H4 (cell line): ENCODE measurements at places on chromosomes 12 and 14. TPM values are rescaled to one million over a fixed set of nuclear protein-coding genes. Genes with fewer than 3 reads are reported as not detected.

The MYH6 gene
- not detected in 2 replicates for total RNA-seq

The RNF34 gene
- 51.1 and 54.5 TPM in 2 replicates for total RNA-seq

The FOXN4 gene
- total RNA-seq = not detected in 2 replicates

The RNASE4 gene
- total RNA-seq = 14.7 and 22.2 TPM in 2 replicates

The OVCH1 gene
- not detected in 2 replicates for total RNA-seq

The LUM gene
- total RNA-seq = 485 and 703 TPM in 2 replicates

The MYO1H gene
- not detected in 2 replicates for total RNA-seq

The INF2 gene
- total RNA-seq = 13.0 and 16.3 TPM in 2 replicates

The RAP1B gene
- 122 and 159 TPM in 2 replicates for total RNA-seq

The PTGER2 gene
- total RNA-seq = 3.7 and 5.7 TPM in 2 replicates

The CATSPERB gene
- total RNA-seq = 0.06 TPM in 1 of 2 replicates, not detected in the other

The SPTB gene
- total RNA-seq = 0.02 and 0.04 TPM in 2 replicates

The AMDHD1 gene
- 0.43 and 1.6 TPM in 2 replicates for total RNA-seq

The DIO2 gene
- total RNA-seq = 37.3 and 48.7 TPM in 2 replicates

The COCH gene
- total RNA-seq = not detected in 2 replicates

The CDCA3 gene
- total RNA-seq = 75.3 and 101 TPM in 2 replicates

The EML1 gene
- 18.3 and 18.5 TPM in 2 replicates for total RNA-seq

The CISTR gene
- total RNA-seq = not detected in 2 replicates

The MUCL1 gene
- not detected in 2 replicates for total RNA-seq

The REM2 gene
- 0.27 TPM in 1 of 2 replicates, not detected in the other for total RNA-seq

The TAS2R9 gene
- not detected in 2 replicates for total RNA-seq
